ENCODE measurements at places on chromosomes 2 and 18.

DNA sequence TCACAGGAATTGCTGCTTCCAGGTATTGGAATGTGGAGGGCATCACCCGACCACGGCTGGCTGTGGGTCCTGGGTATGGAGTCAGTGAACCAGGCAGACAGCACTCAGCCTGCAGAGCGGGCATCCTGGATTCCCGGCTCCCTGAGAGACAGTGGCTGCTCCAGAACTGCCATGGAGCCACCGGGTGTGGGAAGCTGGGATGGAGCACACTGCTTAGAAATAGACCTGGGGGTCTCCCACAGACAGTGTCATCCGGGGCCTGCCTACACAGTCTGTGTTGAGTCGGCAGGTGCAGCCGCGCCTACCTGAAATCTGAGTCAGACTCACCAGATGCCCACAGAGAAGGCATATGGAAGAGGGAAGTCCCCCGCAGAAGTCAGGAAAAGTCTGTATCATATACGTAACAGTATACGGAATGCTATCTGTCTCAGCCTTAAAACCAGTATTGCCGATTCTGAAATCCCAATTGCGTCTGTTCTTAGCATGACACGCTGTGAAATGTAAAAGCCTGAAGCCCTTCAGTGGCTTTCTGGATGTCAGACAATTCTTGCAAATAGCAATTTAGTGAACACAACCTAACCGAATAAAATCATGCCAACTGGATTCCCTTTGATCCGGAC lies 509.7 kb upstream of the MYT1L start:
- no peak for DNase-seq

DNA sequence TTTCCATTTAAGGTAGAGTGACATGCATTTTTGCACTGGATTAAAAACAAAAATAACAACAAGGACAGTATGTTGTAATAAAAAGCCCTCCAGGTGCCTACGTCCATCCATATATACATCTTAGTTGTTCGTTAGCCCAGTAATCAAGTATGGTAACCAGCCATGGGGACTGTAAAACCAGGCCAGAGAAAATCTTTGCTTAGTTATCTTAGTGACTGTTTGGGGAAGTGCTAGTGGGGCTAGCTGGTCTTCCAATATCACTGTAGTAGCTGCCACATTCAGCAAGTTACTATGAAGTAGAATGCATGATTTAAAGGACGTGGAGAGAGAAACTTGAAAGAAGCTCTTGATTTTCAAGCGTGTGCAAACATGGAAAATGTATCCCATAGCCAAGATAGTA lies 95.9 kb upstream of the STON1 start:
- no peak for DNase-seq

DNA sequence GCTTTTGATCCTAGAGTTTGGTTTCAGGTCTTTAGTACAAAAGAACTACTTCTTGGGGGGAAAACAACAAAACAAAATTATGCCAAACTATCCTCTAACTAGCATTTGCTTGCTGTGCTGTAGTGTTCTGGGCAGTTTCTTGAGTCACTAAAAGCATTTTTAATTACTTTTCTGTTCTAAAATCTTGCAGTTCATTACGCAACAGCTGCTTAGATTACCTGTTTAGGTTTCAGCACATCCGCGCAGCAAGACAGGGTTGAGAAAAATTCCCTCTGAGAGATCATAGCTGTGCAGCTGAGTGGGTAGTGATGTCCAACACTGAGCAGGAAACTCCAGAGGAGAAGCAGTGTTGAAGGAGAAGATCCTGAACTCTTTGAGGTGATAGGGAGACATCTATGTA lies 9.0 kb downstream of the DAW1 start:
- no peak for DNase-seq

DNA sequence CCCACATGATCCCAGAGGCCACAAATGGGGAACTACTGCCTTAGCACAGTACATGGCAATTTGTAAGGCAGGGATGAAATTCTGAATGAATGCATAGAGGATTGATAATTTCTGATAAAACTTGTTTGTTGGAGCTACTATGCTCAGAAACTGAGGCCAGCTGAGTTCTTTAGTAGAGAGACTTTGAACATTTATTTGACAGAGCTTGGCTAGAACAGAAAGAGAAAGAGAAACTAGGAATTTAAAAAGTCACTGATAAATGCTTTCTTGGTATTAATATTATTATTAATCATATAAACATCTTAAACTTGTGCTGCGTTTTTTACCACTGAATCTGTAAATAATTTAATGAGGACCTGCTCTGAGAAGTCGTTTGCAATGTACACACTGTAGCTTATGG lies 923.7 kb upstream of the CNTNAP5 start:
- no peak for DNase-seq

- no peak for DNase-seq
Measured at GRCh38 chr18:31230495-31230894, 67.8 kb upstream of the DSC1 start.

DNA sequence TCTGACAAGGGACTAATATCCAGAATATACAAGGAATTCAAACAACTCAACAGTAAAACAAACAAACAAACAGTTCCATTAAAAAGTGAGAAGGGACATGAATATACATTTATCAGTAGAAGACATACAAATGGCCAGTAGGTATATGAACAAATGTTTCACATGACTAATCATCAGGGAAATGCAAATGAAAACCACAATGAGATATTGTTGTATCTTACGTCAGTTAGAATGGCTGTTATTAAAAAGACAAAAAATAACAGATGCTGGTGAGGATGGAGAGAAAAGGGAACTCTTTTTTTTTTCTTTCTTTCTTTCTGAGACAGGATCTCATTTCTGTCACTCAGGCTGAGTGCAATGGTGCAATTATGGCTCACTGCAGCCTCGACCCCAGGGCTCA lies 175.5 kb downstream of the CAMKMT start:
- DNase-seq: no peak

DNA sequence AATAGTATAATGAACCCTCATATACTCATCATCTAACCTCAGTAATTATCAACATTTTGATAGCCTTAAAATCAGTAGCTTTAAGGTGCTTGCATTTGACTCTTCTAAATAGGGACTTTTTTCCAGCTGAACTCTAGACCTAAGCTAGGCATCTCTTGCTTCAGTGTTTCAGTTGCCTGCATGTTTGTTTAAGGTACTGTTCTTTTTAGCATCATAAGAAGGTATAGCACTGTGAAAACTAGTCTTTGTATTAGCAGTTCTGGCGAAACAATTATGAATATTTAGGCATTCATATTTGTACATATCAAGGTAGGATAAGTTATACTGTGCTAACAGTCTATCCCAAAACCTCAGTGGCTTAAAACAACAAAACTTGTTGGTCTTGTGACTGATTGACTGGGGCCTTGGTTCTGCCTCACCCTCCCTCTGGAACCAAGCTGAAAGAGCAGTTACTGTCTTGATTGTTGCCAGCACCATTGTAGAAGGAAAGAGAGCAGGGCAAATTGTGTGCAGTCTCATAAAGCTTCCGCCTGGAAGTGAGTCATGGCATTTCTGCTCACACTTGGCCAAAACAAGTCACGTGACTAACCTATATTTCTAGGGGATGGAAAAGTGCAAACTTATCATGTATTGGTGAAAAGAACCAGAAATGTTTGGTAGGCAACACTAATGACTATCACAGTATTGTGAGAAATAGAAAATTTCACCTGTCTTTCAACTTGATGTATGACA lies 24.3 kb downstream of the GALNT1 start:
- no peak for DNase-seq

DNA sequence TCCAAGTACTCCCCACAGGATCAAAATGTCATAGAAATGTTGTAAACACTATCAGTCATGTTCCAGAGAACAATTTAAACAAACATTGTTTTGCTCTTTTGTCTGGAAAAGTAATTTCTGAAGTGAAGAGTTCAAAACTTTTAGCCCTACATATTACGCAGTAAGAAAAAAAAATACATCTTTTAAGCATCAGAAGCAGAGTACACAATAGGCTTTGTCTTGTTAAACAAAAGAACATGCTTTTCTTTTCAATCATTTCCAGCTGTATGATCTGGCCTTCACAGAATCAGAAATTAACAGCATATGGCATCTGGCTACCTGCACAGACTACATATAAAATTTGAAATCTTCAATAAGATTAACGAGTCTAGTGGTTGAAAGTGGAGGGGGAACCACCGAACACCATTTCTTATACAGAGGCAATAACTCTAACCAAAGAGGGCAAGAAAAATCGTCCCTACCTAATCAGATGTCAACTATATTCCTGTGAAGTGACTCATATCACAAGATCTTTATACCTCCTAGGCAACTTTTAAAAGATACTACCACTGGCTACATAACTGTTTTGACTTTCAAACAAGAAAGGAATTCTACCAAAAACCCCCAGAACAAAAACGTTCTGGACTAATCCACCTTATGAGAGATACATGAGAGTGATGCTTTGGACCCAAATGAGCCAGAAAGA lies 149.3 kb downstream of the EXOC6B start:
- no peak for DNase-seq

DNA sequence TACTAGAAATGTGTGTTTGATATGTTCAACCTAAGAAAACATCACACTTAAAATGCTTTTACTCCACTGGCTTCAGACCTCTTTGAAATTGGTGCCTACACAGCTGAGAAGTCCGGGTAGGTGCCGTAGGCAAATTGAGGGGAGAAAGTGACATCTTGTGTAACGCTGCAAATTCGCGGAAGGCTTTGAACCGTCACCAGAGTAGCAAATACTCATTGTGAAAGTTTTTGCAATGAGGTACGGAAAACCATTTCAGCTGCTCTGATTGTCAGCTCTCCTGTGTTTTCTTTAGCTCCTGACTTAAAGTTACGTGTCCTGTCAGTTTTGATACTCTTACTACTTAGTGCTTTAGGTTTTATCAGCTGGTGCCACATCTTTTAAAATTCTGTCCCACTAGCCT lies 224.5 kb downstream of the FAM210A start:
- DNase-seq: no peak

DNA sequence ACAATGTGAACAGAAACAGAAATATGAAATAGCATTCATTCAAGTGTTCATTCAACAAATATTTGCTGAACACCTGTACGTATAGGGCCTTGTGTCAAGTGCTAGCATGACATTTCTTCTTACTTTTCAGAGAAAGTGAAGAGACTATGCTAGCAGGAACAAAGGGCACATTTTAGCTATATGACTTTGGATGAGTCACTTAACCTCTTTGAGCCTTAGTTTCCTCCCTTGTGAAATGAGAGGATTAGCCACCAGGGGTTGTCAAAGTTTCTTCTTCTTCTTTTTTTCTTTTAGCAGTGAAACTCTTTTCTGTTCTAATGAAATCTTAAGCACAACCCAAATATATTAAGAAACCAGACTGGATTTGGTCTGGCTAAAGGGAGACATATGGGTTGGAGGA lies 53.1 kb downstream of the FIGN start:
- DNase-seq: no peak

GRCh38 chr2:138536302-138536701 lies 34.7 kb downstream of the SPOPL start:
- DNase-seq: no peak

GRCh38 chr18:48832938-48833700 lies 117.6 kb downstream of the SMAD7 start:
- DNase-seq: no peak

- no peak for DNase-seq
Measured at GRCh38 chr2:224807153-224807964, 91.2 kb upstream of the CCDC195 start.

GRCh38 chr2:144526831-144527230 lies 6.9 kb upstream of the ZEB2 start:
- DNase-seq: no peak

DNA sequence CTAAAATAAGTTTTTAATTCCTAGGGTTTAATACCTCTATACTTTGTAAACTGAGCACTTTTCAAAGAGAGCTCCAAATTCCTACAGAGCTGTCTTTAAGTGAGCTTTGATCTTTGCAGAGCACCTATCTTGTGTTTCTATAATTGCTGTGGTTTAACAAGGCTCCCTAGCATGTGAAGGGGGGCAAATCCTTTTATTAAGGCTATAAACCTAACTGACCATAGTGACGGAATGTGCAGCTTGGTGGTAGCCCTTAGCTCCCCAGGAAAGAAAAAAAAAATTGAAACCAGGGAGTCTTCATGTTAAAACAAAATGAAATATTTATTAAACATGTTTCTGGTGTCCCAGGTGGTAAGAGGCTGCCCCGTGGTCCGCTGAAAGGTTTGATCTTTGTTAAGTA lies 78.6 kb upstream of the ETAA1 start:
- no peak for DNase-seq

DNA sequence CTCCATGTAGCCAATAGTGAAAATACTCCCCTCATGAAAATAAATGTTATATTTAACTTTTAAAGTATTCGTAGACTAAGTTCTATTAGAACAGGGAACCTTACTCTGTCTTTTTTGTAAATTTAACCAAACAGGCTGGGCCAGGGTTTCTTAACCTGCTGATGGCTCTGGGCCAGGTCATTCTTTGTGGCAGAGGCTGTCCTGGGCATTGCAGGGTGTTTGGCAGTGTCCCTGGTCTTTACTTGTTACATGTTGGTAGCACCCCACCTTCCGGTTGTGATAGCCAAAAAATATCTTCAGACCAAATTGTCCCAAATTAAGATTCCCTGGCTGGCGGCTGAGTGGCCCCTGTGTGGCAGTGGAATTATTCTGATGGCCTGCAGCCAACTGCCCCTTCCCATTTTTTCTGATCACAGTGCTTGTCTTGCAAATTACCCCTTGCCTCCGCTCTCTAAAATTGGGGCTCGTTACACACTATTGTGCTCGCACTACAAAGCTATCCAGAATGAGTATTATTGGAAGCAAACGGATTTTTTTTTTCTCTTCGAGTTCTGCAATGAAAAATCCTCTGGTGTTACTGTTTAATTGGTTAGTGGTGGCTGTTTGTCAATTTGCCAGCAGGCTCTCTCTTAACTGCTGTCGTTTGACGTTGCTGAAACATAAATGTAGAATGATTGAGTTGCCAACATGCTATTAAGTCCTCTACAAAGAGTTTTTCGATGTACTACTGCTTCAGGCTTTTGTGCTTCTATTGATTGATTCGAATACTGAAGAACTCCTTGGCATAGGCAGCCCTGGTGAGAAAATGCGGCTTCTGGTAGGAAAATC lies 216.9 kb downstream of the SH3RF3 start:
- no peak for DNase-seq

- DNase-seq: no peak
Measured at GRCh38 chr2:238114851-238115660, 14.9 kb downstream of the ESPNL start.

DNA sequence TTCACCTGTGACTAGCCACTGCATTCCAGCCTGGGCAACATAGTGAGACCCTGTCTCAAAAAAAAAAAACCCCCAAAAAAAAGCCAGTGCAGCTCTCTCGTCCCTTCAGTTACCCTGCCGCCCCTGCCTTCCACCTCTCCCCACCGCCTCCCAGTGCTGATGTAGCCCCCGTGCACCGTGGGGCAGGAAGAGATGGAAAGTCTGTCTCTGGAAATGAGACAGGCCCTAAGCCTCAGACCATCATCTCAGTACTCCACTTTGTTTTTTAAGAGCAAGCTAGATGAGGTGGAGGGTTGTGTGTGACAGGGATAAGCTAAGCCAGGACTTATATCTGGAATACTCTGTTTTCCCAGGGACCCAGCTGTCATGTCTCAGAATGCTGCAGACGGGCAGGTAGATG lies 32.0 kb downstream of the MERTK start:
- no peak for DNase-seq

GRCh38 chr2:3279236-3279960 lies 98.2 kb downstream of the EIPR1 start:
- DNase-seq: no peak

GRCh38 chr2:98445683-98446581 lies 1.3 kb downstream of the INPP4A start:
- no peak for DNase-seq

Measured in urinary bladder (tissue), 4 donors.